ENCODE measurements at places on chromosomes 5 and 9. TPM values are rescaled to one million over a fixed set of nuclear protein-coding genes. Genes with fewer than 3 reads are reported as not detected.

GRCh38 chr9:21502586-21502985 lies 20.5 kb upstream of the IFNE start:
- H3K36me3 ChIP-seq, result no peaks in the 10 kb centered on the region
- no peak overlapping the region for H3K4me3 ChIP-seq
- DNase-seq, result no peak
- H3K27ac ChIP-seq, result no peak overlapping the region

- H3K4me1 ChIP-seq, result peaks cover 56% of the 10 kb centered on the region
- H3K36me3 ChIP-seq, result peaks cover 52% of the 10 kb centered on the region
- H3K27me3 ChIP-seq, result no peaks in the 10 kb centered on the region
- peak overlapping the region; percentile 99 for H3K27ac ChIP-seq
Observed at GRCh38 chr9:35727676-35728040, 4.3 kb downstream of the TLN1 start.

GRCh38 chr5:165134155-165134554 lies 1628.7 kb downstream of the MAT2B start:
- H3K27me3 ChIP-seq, result no peaks in the 10 kb centered on the region
- H3K27ac ChIP-seq, result no peak overlapping the region
- H3K4me3 ChIP-seq, result no peak overlapping the region

DNA sequence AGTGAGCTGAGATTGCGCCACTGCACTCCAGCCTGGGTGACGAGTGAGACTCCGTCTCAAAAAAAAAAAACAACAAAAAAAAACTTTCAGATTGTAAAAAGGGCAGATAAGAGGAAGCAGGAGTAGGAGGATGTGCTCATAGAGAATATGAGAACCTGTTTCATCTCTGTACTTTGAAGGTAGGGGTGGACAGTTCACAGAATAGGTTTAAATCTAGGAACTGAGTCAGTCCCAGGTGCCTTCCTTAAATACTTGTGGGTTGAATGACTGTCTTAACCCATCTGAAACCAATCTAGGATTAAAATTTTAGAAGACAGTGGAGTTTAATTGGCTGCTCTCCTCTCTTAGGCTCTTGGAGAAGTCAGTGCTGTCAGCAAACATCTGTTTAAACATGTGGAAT lies 12.4 kb downstream of the POLK start:
- H3K4me3 ChIP-seq, result no peak overlapping the region
- H3K27ac ChIP-seq, result no peak overlapping the region
- DNase-seq, result no peak
- peaks cover 13% of the 10 kb centered on the region for H3K36me3 ChIP-seq
- no peaks in the 10 kb centered on the region for H3K27me3 ChIP-seq
- H3K4me1 ChIP-seq, result peaks cover 28% of the 10 kb centered on the region

DNA sequence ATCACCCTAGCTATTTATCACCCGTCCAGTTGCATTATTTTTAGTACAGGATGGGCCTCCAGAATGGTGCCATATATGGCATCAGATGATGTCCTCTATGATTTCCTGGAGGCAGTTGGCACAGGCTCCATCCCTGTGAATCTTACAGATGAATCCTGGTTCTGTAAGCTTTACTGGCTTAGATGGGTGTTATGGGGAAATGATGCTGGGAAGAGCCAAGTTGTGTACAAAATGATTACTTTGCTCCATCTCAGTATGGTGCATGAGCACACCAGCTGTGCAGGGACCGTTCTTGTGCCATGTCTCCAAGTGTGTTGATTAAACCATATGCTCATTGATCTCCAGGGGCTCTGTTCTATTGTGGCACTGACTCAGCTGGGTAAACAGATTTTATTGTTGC lies 755.7 kb downstream of the TLR4 start:
- no peaks in the 10 kb centered on the region for H3K36me3 ChIP-seq
- H3K4me1 ChIP-seq, result no peaks in the 10 kb centered on the region
- no peak overlapping the region for H3K4me3 ChIP-seq
- H3K27ac ChIP-seq, result no peak overlapping the region
- H3K27me3 ChIP-seq, result no peaks in the 10 kb centered on the region

GRCh38 chr5:109223531-109223930 lies 186.2 kb downstream of the PJA2 start:
- DNase-seq, result no peak
- no peak overlapping the region for H3K27ac ChIP-seq
- no peak overlapping the region for H3K4me3 ChIP-seq

DNA sequence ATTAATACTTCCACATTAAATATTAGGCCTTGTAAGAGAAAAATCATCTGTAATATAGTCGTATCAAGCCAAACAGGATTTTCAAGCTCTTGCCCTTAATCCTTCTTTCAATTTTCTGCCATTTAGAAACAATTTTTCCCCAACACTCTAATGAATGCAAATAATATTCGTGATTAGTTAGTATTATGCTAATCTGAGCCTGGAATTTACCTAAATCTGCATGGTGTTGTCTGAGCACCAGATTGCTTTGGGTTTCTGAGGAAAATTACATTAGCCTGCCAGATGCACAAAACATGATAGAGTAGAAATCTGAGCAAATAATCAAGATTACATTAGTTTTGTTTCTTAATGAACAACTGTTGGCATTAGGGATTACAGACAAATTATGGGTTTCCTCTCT lies 176.6 kb downstream of the ZDHHC21 start:
- no peaks in the 10 kb centered on the region for H3K36me3 ChIP-seq
- H3K4me1 ChIP-seq, result no peaks in the 10 kb centered on the region
- H3K27ac ChIP-seq, result no peak overlapping the region
- no peak for DNase-seq
- no peak overlapping the region for H3K4me3 ChIP-seq
- no peaks in the 10 kb centered on the region for H3K27me3 ChIP-seq

GRCh38 chr9:93096131-93096802 lies at the start of gene CARD19:
CARD19 (plus strand) TSS chr9:93096217; CDS start chr9:93096346, 129 bp downstream.
- no peaks in the 10 kb centered on the region for H3K36me3 ChIP-seq
- H3K4me3 ChIP-seq, result peak within 1 kb of the TSS; percentile 100
- peak within 1 kb of the TSS; percentile 94 for H3K27ac ChIP-seq
- DNase-seq, result peak; percentile 64
- peaks cover 64% of the 10 kb centered on the region for H3K4me1 ChIP-seq

- no peaks in the 10 kb centered on the region for H3K36me3 ChIP-seq
- H3K27me3 ChIP-seq, result no peaks in the 10 kb centered on the region
- no peak overlapping the region for H3K4me3 ChIP-seq
- DNase-seq, result no peak
- H3K4me1 ChIP-seq, result no peaks in the 10 kb centered on the region
Observed at GRCh38 chr5:38456657-38457399, 99.6 kb downstream of the LIFR start.

GRCh38 chr5:124919076-124919475 lies 172.6 kb upstream of the ZNF608 start:
- H3K4me3 ChIP-seq, result no peak overlapping the region
- no peaks in the 10 kb centered on the region for H3K36me3 ChIP-seq
- H3K4me1 ChIP-seq, result peaks cover 12% of the 10 kb centered on the region
- no peak overlapping the region for H3K27ac ChIP-seq
- no peak for DNase-seq
- H3K27me3 ChIP-seq, result no peaks in the 10 kb centered on the region

DNA sequence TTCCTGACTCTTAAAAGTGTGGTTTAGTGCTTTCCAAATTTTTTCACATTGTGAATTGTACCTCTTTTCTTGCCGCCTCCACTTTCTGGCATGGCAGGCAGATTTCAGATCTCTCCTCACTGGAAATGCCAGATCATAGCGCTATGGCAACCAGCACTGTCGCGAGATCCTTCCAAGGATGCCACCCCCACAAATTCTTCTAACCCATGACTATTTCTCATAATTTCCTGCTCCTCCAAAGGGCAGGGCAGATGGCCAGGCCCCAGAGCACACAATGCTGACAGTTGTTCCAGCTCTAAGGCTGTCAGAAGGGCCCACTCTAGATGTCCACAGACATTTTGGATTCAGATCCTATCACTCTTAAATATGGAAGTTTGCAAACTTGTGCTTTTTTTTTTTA lies 446.2 kb upstream of the RIOK2 start:
- no peak overlapping the region for H3K27ac ChIP-seq
- peaks cover 13% of the 10 kb centered on the region for H3K4me1 ChIP-seq
- peak; percentile 58 for DNase-seq
- no peaks in the 10 kb centered on the region for H3K36me3 ChIP-seq
- no peak overlapping the region for H3K4me3 ChIP-seq

DNA sequence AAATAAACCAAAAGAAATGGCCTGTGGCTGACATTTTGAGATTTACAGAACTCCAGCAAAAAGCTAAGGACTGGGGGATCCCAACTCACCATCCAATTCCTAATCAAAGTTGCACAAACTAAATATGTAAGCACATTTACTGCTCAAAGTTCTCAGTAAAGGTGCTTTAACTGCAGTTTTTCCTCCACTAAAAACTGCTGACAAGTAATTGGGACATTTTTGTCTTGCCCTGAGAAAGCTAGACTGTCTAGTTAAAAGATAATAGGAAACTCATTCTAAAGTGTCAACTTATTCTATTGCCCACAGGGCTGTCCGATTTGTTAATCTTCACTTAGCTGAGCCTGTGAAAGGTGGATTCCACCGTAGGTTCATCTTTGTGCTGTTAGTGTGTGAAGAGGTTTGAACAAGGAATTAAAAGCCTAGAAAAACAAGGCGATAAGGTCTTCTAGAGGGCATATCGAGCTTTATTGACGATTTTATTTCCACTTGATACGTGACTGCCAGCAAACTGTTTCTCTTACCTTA lies 1.0 kb downstream of the DOCK8 start:
- H3K27me3 ChIP-seq, result peaks cover 40% of the 10 kb centered on the region
- no peak for DNase-seq
- no peaks in the 10 kb centered on the region for H3K36me3 ChIP-seq
- H3K4me1 ChIP-seq, result peaks cover 12% of the 10 kb centered on the region

DNA sequence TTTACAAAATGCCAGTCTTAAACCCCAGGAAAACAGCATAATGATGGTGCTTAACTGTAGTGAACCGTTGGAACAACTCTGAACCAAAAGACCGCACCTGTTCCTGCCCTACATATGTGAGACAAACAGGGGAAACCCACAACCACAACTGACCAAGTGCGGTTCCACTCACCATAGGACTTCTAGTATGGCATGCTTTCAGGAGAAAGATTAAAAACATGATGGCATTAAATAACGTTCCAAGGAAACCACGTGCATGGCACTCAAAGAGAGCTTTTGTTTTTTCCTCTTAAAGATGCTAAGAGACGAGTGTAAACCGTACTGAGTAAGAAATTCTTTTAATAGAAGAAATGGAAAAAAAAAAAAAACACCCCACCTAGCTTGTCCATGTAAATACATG lies 119.8 kb downstream of the SSBP2 start:
- no peak for DNase-seq
- no peaks in the 10 kb centered on the region for H3K27me3 ChIP-seq
- H3K4me3 ChIP-seq, result no peak overlapping the region

DNA sequence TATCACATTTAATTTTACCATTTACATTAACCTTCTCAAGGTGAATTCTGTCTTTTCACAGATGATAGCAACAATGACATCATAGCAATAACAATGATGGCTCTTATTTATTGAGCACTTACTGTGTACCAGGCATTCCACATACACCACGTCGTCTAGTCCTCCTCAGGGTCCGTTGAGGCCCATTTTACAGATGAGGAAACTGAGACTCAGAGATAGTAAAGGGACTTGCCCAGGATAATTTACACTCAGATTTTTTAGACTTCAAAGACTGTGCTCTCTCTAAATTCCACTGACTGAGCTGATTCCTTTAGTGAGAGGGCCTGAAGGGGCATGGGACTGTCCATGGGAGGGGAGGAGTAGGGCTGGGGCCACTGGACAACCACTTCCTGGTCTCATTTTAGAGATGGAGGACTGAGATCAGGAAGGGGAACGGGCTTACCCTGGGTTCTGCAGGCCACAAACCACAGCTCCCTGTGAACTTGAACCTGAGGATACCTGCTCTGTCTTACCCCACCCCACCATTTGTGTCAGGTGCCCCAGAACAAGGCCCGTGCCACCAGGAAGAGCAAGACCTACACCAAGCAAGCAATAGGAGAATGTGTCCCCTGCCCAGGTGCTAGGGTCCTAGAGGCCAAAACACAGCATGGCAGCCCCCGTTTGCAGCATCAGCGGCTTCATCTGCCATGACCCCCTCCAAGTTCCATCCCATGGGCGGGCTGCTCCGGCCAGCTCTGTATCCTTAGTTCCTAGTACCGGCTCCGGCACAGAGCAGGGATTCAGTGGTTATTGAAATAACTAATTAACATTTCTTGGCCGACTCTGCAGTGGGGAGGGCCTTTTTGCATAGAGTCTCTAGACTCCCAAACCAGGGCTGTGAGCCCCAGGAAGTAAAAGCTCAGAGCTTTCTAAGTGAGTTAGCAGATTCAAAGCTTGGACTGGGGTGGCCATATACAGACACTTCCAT lies 96.6 kb downstream of the RGS3 start:
- no peaks in the 10 kb centered on the region for H3K27me3 ChIP-seq
- DNase-seq, result no peak
- H3K27ac ChIP-seq, result peak overlapping the region; percentile 81
- H3K4me3 ChIP-seq, result no peak overlapping the region

GRCh38 chr5:53373451-53374158 lies 106.8 kb upstream of the FST start:
- H3K36me3 ChIP-seq, result no peaks in the 10 kb centered on the region
- no peaks in the 10 kb centered on the region for H3K27me3 ChIP-seq
- H3K4me1 ChIP-seq, result no peaks in the 10 kb centered on the region
- H3K4me3 ChIP-seq, result no peak overlapping the region
- no peak for DNase-seq

SUSD3 gene
- total RNA-seq, result 1.4 TPM

PRXL2C gene
- total RNA-seq, result 30.0 TPM

PCDHGA4 gene
- total RNA-seq, result 7.4 TPM

GTF3C5 gene
- total RNA-seq, result 35.7 TPM

ARID3C gene
- total RNA-seq, result not detected

CLPTM1L gene
- total RNA-seq, result 35.0 TPM

Measured in heart right ventricle (tissue), 16 donors.